ENCODE measurements at places on chromosomes 3 and 15.

DNA sequence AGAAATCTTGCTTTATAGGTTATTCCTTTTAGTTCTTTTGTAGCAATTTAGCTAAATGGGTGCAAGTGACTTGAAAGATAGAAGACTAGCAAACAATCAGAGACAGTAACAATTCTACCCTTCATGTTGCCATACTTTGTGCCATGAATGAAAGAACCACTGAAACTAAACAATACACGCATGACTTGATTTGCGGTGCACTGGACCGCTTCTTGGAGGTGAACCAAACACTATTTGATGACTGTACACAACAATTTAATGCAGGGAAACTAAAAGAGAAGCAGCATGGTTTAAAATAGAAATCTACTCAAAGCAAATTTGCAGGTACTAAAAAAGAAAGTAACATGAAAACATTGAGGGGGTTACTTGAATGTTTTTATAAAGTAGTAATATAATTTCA, 331.0 kb upstream of the RARB start:
- no peak for DNase-seq

DNA sequence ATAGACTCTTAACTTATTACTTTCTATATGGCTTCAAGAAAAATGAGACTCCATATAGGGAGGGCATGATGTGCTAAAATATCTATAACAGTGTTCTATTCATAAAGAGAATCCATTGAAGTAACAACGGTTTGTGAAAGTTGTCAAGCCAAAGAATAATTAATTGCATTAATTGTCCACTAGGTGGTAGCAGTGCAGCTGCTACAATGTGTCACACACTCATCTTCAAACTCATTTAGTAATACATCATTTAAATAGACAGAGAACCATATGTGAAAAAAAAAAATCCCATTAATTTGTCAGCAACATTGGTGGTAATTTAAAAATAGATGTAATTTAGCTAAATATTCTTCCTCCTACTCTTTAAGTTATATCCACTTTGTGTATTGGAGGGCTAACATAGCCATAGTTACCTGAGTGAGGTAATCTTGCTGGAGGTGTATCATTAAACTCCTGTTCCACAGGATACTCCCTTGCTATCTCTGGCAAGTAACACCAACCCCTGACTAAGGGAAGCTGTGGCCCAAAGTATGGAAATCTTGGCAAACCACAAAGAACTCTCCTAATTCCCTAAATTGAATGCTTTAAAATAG, 3.7 kb upstream of the CPA3 start:
- DNase-seq: no peak

DNA sequence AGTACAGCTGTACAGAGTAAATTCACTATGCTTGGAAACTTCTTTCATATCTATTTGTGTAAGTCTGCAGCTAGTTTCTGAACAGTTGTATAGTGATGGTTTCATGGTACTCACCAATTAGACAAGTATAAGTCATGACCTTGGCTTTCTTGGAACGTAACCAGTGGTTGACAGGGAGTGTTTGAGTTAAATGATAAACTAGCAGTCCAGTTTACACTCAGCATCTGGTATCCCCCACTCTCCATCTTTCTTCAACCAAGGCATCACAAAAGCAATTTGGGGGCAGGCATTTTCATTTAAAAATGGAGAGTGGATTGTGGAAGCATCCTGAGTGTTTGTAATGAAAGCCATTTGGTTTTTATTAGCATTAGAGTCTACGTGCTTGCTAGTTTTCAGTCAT, 26.0 kb downstream of the MME start:
- no peak for DNase-seq

DNA sequence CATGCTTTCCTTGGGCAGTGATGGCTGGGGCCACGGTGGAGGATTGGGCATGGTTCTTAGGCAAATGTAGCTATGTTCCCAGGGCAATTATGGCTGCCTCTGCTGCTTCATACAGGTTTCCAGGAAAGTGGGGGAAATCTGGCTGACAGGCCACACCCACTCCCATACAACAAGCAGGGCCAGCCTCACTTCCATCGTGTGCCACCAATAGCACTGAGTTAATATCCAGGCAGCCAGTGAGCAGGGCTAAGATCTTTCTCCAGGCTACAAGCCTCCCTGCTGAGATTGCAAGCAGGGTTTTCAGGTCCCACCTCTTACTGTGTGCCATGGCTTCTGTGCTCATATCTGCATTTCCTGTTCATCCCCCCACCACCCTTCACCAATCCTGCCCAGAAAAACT, 1291.9 kb downstream of the SI start:
- DNase-seq: no peak

- DNase-seq: no peak
These were observed 60.3 kb downstream of the MAP6D1 start for GRCh38 chr3:183764847-183765731.

DNA sequence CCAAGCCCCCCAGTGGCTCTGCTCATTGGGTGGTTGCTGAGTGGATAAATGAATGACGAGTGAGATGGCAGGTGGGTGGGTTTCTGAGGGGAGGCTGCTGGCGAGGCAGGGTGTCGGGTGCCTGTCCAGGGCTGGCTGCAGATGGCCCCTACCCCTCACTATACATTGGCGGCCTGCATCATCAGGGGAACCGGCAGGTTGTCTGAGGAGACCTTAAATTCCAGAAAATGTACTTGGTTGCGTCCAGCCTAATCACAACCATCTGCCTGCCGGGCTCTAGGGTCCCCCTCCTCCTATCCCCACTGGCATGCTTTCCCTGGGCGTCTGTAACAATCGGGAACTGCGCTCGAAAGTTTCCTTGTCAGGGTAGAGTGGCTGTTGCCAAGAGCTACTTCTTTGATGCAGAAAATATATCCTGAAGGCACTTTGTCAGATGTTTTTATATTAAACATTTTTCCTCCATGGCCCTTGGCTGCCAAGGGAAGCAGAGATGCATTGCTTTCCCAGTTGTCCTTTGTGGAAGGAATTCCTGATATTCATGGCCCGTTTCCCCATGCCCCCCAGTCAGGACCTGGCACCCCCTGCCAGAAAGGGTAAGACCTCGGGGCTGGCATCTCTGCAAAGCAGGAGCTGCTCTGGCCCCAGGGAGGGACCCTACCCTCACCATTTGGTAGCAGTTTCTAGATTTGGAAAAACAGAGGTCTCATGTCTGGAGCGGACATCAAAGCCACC, 22.9 kb downstream of the SMAD6 start:
- DNase-seq: no peak

DNA sequence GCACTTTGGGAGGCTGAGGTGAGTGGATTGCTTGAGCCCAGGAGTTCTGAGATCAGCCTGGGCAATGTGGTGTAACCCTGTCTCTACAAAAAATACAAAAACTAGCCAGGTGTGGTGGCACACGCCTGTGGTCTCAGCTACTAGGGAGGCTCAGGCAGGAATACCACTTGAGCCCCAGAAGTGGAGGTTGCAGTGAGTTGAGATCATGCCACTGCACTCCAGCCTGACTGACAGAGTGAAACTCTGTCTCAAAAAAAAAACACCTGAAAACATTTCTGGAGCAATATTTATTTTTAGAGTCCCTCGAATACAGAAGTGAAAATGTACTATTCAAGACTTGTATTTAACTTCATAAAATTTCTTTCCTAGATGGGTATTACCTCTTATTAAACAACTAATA, 4.6 kb downstream of the SPCS1 start:
- DNase-seq: no peak

GRCh38 chr3:126447456-126448106, 28.1 kb downstream of the ZXDC start:
- no peak for DNase-seq

DNA sequence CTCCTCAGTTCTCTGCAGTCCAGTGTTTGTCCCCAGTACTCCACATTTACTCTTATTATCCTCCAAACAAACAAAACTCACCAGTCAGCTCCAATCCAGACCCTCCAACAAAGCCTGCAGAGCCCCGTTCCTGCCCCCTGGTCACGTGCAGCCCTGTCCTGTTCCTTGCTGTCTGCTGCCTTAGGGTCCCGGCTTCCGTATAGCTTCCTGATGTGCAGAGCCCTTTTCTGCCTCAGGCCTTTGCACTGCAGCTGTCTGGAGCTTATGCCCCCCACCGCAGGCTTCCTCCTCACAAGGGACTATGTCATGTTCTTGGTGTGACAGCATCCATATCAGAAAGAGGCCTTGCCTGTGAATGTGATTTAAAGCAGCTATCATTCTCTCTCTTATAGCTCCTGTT, 39.0 kb upstream of the UBE3A start:
- DNase-seq: no peak

- DNase-seq: no peak
These were observed 243.6 kb downstream of the EDEM1 start for GRCh38 chr3:5431146-5431545.

DNA sequence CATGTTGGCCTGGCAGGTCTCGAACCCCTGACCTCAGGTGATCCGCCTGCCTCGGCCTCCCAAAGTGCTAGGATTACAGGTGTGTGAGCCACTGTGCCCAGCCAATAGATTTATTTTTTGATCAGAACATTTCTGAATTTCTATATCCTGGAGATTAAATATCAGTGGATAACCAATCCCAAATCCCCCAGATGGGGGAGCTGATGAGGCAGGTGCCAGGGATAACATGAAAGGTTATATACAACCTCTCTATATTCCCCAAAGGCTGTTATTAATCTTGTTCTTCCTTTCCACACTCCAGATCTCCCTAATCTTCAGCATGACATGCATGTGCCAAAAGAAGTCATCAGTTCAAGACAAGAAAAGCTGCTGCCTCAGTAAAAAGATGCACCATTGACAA, 112.3 kb downstream of the WDR76 start:
- DNase-seq: no peak

GRCh38 chr3:87987952-87988351, 70.9 kb downstream of the CGGBP1 start:
- DNase-seq: no peak

DNA sequence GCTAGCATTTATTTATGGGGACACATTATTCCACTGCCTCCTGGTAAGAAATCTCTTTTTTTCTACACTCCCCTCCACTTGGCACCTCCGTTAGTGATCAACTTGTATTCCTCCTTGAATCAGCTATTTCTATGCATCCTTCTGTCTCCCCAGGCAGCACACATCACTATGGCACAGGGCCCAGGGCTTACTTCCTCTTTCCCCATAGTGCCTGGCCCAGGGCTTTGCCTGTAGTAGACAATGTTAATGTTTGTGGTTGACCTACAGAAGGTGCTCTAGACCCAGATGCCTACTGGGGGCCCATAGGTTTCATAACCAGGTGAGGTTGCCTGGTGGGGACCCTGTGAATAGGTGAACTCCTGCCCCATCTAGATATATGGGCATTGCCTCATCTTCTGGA, 44.9 kb downstream of the EPHB1 start:
- DNase-seq: no peak

DNA sequence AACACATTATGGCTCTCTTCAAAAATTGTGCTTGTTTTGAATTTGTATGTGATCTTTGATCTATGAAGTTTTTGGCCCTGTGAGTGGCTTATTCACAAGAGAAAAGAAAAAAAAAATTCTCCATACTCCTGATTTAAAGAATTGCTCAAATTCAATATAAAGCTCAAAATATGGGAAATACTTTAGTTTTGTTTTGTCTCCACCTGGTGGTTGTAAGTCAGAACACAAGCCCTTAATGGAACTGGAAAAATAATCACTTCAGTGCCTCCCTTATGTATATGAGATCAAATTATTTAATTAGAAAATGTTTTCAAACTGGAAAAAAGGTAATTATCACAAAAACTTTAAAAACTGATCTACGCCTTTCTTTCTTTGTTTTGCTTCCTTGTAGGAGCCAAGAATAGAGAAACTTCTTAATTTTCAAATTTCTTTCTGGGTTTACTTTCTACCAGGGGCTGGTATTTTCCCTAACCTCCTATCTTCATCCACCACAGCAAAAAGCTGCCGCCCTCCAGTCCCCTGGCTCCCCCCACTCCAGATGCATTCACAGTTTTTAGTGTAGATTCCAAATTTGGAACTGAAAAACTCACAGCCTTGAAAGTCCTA, 50.6 kb downstream of the SERP1 start:
- no peak for DNase-seq

- DNase-seq: no peak
These were observed 671.7 kb downstream of the MECOM start for GRCh38 chr3:168991803-168992202.

GRCh38 chr3:66717806-66718205, 217.0 kb upstream of the LRIG1 start:
- no peak for DNase-seq

- DNase-seq: no peak
These were observed 39.5 kb downstream of the CADPS start for GRCh38 chr3:62835554-62836236.

DNA sequence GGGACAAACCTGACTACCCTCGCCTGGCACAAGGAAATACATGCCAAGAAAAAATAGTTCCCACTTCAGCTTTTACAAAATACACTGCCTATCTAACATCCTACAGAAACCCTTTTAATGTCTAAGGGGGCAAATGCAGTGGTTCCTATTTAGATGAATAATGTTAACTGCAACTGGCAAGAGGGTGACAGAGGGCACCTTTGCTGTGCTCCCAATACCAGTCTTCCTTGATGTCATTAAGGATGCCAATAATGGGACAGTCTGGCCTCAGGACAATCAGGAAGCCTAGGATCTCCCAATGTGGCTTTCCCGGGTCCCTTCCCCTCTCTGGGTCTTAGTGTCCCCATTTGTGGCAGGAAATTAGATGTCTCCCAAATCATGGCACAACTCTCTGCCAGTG, 13.9 kb downstream of the CSRNP1 start:
- DNase-seq: no peak

DNA sequence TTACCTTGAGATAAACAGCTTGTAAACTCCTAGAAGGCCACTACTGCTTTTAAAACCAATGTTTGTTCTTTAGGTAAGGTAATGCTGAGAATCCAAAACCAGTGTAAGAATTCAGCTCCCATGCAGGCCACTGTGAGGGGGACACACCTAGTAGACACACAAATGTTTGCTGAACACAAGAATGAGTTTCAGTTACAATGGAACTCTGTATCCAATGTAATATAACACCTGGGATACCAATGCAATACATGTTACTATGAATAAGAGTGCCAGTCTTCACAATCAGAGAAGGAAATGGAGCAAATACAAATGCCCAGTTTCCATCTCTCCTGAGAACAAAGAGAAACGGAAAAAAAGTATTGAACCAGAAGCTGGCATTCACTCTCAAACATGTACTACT, 65.9 kb downstream of the IGF2BP2 start:
- DNase-seq: no peak

DNA sequence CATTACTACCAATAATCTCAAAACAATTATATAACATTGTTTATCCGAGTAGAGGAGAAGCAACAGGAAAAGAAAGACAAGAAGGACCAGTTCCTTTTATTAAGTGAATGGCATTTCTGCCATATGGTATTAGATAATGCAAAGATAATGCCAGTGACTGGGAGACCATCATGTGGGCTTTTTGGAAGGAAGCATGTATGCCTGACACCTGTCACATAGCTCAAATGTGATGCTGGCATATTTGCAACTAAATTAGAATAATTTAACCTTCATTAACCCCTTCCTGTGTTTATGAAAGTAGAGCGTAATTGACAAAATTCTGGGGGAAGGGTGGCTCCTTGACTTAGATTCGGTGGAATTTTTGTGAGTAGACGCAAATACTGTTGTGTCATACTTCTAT, 733.0 kb downstream of the TUSC7 start:
- no peak for DNase-seq

DNA sequence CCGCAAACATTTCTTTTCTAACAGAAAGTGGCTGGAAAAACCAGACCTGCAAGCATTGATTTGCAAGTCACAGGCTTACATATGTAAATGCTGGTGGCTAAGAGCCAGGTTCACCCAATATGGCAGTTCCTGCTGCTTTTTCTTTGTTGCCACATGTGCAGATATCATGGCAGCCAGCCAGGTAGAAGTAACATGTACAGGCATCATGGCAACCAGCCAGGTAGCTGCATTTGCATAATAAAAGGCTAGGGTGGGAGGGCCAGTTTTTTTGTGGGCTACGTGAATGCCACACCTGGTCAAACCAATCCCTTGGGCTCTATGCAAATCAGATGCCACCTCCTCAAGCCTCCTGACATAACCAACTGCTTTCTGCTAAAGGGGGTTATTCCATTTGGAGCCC, 2.8 kb upstream of the SMCO1 start:
- DNase-seq: no peak

Data from CD4-positive, alpha-beta T cell treated with Interleukin-15 for 1 hour (primary cell).